ENCODE measurements at places on chromosomes 2 and 18.
A peak's percentile ranks its signal among the peaks of the same experiment; 100 is the strongest.

- DNase-seq, result no peak
Observed at GRCh38 chr2:238772635-238773297, 75.1 kb upstream of the TWIST2 start.

GRCh38 chr2:169129703-169130243 lies 60.4 kb downstream of the DHRS9 start:
- no peak for DNase-seq

DNA sequence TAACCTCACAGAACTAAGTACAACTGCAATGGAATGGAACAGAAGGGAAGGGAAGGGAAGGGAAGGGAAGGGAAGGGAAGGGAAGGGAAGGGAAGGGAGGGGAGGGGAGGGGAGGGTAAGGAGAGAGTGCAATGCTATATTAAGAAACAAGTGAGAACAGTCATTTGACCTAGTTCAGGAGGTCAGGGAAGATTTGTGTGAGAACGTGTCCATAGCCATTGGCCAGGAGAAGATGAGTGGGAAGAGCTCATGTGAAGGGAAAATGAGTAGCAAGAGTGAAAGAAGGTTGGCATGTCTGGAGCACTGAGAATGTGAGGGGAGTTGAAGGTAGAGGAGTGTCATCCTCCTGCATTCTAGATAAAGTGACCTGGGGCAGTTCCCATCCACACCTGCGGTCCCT lies 481.6 kb downstream of the IRS1 start:
- no peak for DNase-seq

DNA sequence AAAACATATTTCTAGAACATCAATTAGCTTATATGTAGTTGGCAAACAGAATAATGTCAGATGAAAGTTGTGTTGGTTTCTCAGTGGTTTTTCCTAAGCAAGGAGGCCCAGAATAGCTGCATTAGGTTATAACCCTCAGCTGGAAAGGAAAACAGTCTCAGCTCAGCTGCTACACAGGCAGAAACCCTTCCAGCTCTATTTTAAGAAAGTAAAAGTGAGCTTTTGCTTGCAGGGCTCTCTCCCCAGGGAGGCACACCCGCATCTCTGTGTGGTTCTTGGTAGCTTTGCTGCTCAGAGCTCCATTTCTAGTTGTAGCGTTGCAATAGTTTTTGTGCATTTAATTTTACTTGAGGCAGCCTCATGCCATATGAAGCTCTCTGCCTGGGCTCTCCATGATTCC lies 54.6 kb downstream of the PIKFYVE start:
- DNase-seq, result no peak

DNA sequence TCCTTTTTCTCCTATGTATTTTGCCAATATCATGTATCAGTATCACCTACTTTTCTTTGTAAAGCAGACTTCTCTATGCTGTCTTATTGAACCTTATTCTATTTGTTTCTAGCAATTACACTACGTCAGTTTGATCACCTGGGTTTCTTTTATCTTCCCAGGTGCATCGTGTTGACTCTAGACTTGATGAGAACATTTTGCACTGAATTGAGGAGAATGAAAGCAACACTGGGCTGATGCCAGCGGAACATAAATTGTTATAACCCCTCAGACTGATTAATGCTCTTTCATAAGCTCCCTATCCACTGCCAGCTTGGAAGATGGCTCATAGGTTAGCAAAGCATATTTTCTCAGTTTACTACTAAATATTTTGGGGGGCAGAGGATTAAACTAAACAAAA lies 140.6 kb downstream of the EPHA4 start:
- DNase-seq, result no peak

DNA sequence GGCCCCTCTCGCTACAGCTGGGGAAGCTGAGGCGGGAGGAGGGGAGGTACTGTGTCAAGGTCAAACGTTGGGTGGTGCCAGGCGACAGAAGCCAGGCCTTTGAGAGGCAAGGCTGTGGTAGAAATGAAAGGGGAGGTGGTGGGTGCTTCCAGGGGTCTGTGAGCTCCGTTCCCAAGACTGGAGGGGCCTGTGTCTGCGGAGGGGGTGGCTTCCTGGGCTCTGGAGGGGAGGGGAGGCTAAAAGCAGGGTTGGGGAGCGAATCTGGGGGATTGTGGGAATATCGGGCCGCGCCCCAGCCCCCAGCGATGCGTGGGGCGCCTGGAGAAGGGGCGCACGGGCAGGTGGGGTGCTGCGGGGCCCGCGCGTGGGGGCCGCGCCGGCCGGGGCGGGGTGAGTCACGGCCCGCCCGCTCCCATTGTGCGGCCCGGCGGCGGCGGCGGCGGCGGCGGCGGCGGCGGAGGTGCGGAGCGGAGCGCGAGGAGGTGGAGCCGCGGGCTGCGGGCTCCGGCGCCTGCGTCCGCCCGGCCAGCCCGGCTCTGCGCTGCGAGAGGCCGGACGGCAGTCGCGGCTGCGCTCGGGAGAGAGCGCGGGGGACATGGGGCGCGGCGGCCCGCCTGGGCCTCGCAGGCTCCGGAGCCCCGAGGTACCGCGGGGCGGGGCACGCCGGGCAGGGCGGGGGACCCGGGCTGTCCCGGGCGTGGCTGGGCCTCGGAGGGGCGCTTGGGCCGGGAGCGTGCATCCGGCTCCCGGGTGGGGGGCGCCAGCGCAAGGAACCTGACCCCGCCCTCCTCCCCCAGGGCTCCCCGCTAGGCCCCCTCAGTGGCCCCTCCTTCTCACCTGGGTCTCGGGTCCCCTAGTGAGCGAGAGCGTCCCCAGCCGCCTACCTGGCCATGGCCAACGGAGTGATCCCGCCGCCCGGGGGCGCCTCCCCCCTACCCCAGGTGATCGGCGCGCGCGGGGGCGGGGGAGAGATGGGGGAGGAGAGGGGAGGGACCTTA lies at the start of gene SLC4A3:
Gene SLC4A3 (plus strand): TSS at position 528 of the 998 bp plus-strand sequence. CDS start 363 bp downstream, at position 891.
- DNase-seq, result peak; percentile 48

DNA sequence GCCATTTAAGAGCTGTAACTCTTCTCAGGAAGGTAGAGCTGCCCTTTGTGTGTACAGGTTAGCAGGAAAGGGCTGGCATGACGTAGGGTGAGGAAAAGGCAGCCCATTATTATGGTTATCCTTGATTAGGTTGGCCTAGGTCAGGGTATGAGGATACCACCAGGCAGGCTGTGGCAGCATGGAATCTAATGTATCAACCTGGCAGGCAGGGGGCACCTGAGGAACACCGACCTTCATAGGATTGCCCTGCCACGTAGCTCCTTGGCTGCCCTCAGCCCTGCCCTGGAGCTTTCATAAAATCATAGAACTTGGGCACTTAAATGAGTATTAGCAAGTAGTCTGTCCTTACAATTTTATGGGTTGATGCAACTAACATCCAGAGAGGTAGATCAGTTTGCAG lies 261.6 kb downstream of the LTBP1 start:
- no peak for DNase-seq

GRCh38 chr2:115165529-115166109 lies 723.2 kb downstream of the DPP10 start:
- DNase-seq, result peak; percentile 39

- peak; percentile 88 for DNase-seq
Observed at GRCh38 chr2:119283873-119284331, 60.3 kb downstream of the STEAP3 start.
